HCT116 (cell line): ENCODE measurements at places on chromosomes 11 and 22.

DNA sequence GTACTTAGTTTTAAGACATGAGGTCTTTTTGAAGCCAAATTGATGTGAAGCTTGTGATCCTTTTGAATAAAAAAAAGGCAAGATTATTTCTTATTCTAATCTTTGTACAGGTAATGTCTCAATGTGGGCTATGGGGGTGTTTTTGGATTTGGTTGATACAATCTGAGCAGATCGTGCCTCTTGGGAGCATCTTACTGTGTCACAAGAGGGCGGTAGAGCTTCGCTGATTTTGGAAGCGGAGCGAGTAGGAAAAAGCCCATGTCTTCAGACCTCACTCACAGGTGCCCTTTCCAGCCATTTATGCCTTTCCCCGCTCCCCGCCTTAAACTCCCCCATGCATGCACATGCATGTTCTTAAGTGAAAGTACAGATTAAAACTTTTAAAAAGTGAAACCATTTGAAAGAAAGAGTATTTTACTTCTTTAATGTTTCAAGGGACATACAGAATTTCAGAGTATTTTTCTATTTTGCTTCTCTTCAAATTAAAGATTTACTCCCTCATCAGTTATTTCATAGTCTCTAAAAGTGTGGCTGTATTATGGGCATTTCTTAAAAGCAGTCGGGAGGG is 18.8 kb downstream of the DDX25 start:
- peak; percentile 77 for DNase-seq

GRCh38 chr11:19890308-19890707 is 177.7 kb downstream of the NAV2 start:
- DNase-seq = no peak

- no peak for DNase-seq
Observed at GRCh38 chr11:72781313-72782080, 12.3 kb downstream of the STARD10 start.

DNA sequence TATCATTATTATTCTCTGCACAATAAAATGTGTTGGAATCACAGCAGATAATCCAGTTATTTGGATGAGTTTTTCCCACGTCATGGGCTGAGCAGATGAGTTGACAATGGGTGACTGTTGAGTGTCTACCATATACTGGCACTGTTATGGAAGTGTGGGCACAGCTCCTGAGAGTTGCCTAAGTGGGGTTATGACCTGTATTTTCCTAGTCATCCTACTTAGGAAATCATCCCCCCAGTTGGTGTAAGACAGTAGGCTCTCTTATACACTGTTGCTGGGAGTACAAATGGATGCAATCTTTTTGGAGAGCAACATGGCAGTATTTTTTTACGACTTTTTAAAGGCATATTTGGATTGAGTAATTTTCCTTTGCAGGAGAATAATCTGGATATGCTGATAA is 66.4 kb downstream of the TRAF6 start:
- no peak for DNase-seq

DNA sequence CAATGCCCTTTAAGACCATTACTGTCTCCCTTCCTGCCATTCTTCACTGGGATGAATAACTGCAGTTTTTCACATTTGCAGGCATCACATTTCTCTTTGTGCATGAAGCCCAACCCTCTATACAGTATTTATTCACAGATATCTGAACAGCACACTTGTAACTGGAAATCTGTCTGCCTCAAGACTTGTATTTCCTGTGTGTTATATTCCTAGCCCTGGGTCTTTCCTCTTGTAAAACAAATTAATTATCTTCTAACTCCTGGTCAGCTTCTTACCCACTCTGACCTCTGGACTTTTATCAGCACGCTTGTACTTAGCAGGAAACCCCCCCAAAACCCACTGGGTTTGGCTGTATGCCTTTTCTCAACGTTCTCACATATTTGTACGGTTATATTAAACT is 2.0 kb downstream of the CSRP3 start:
- DNase-seq = no peak

GRCh38 chr11:87849216-87849615 is 326.0 kb downstream of the RAB38 start:
- DNase-seq = no peak

DNA sequence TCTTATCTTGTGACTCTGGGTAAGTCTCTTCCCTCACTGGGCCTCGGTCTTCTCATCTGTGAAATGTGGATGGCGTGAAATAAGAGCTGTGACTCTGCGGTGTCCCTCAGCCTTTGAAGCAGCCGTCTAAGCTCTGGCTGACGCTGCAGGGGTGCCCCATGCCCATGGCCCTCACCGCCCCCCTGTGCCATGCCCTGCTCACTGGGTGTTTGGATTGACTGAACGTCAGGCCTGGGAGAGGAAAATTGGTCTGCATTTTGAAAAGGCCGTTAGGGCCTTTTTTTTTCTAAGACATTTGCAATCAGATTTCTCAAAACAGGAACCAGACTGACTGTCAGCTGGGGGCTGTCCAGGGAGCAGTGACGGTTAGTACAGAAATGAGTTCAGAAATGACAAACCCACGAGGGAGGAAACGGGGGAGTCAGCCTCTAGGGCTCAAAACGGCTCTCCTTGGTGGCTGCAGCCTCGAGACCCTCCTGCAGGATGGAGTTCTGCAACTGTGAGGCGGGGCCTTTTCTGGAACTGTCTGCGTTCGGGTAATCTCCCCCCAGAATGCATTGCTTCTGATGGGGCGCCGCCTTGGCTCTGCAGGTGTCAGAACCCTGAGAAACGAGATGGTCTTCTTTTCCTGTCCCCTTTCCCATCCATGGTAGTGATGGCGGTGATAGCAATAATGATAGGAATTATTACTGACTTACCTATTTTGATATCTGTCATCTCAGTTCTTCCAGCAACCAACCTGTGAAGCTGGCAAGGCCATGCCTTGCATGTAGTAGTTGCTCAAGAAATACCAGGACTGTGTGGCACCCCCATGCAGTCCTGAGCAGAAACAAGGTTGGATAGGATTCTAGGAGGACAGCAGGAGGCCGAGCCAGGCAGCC is 2.0 kb downstream of the GRK2 start:
- no peak for DNase-seq

DNA sequence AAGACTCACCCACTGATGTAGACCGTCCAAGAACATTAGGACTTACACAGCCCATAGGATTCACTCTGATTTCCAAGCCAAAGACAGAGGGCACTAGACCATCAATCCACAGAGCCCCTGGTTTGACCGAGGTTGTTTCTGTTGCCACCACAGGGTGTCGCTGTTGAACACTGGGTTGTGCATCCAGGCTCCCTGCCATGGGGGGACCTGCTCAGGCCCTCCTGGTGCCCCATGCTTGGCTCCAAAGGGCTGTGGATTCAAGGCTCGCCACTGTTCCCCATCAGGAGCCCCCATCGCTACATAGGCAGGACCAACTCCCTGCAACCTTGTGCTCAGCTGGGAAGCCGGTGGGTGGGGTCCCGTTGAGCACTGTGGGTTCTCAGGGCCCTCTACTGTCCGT is 128.0 kb upstream of the ANO1 start:
- peak; percentile 58 for DNase-seq

- DNase-seq = no peak
Observed at GRCh38 chr11:32817181-32817851, 12.4 kb upstream of the PRRG4 start.

DNA sequence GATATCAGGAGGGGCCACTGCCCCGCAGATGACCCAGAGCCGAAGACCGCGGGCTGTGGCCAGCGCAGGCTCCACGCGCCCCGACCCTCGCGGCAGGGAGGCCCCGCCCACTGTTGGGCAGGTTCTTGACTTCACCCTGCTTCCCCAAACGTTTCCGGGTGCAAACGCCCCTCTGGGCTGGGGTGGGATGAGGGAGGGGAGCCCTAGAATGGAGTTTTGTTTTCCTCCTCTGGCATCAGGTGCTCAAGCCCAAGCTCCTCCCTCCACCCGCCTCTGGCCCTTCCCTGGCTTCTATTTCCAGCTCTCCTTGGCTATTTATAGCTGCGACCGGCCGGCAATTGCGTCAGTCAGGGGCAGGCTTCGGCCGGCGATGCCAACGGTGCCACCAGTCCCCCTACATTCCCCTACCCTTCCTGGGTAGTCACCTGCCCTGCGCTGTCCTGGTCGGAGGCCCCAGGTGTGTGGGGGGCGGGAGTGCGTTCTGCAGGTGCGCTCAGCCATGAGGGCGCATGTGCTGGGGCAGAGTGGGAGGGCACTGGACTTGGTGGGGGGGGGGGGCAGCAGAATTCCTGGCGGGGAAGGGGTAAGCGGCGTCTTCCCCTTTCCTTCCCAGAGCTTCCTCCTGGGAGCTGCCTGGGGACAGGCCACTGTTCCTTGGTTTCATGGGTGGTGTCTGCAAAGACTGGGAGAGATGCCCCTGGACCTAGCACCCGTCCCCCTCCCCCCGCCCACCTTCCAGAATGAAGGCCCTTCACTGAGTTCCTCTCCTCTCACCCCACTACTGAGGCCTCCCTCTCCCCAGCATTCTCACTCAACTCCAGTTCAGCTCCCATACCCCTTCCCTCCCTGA is 23.6 kb downstream of the DUSP8 start:
- DNase-seq = peak; percentile 62

DNA sequence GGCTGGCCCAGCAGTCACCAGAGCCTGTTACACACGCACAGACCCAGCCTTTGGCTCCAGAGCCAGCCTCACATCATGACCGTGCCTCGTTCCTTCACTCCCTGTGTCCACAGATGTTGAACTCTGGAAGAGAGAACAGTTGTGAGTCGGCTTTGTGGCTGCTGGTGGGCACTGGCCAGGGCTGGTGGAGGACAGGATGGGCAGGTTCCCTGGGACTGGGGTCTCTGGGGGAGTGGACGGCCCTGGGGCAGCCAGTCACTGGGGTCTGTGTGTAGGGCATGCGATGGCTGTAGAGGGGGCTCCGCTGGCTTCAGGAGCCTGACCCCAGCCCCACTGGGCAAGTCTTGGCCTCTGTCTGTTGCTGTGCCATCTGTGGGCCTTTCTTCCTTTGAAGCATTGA is 1070.1 kb downstream of the BRD1 start:
- DNase-seq = no peak

- DNase-seq = no peak
Observed at GRCh38 chr11:17852246-17852645, 117.7 kb downstream of the KCNC1 start.

DNA sequence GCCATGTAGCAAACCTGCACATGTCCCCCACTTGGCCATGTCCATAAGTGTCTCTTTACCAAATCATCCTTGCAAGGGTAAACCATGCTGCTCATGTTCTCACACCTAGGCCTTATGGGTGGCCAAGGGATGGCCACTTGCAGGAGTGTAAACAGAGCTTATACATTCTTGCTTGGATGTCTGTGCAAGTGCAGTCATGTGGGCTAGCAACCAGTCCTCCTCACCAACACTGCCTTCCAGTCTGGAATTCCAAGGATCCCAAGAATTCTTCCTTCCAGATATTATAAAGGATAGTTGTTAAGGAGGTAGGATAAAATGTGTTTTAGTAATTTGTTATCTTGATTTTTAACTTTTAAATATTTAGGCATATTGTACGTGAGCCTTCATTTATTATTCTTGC is 47.8 kb upstream of the OR5P2 start:
- DNase-seq = no peak

DNA sequence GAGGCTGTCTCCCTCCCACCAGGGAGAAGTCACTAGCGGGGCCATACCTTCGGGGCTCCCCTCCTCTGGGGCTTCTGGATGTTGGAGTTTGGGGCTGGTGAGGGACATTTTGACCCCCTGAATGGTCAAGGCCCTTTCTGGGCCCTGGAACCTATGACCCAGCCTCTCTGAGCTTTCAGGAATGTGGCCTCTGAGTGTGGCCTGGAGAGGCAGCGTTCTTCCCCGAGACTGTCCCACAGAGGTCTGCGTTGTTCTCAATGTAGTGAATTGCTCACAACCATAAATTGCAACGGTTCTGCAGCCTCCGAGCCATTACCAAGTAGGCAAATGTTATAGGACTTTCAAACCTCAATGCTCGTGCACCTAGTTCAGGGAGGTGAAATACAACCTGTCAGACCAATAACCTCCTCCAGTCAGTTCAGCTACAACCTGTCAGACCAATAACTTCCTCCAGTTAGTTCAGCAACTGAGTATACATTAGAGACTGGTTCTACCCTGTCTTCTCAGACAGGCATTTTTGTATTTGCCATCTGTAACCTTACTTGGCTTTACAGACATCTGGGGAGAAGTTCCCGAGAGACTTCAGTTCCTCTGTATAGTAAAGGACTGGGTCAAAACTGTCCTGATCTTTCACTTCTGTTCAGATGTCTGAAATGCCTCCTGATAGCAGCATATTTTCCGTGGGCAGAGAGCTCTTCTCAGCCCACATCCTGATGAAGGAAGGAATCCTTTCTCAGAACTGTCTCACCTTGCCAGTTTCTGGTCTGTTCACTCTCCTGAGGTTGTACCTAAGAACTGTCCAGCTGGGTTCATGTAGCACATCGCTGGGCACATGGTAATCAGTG is 34.2 kb downstream of the MICAL2 start:
- no peak for DNase-seq

DNA sequence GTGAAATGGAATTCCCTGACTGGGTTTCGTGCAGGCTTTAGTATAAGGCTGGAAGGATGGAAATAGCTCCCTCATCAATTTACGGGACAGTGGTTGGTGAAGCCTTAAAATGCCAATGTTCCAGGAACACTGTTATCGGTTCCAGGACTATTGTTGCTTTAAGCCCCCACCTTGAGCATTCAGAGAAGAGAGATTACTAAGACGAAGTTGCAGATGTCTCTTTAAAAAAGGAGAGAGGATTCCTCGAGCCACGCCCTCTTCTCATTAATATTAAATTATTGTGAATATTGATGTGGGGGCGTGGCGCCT is 195 bp upstream of the CREB3L1 start:
- DNase-seq = no peak

DNA sequence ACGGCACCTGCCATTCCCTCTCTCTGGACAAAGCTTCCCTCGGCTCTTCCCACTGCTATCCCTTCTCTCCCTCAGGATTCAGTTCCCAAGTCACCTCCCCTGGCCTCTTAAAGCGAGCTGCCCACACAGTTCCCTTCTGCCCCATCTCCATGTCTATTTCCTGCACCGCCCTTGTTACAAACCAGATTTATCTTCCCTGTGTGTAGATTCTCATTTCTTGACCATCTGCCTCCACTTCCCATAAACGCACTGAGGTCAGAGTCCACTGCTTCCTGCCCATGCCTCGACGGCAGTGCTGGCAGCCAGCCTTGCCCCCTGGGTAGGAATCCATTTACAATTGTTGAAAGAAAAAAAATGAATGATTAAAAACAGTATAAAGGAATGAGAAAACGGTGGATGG is 11.6 kb upstream of the APOBEC3B start:
- DNase-seq = no peak

DNA sequence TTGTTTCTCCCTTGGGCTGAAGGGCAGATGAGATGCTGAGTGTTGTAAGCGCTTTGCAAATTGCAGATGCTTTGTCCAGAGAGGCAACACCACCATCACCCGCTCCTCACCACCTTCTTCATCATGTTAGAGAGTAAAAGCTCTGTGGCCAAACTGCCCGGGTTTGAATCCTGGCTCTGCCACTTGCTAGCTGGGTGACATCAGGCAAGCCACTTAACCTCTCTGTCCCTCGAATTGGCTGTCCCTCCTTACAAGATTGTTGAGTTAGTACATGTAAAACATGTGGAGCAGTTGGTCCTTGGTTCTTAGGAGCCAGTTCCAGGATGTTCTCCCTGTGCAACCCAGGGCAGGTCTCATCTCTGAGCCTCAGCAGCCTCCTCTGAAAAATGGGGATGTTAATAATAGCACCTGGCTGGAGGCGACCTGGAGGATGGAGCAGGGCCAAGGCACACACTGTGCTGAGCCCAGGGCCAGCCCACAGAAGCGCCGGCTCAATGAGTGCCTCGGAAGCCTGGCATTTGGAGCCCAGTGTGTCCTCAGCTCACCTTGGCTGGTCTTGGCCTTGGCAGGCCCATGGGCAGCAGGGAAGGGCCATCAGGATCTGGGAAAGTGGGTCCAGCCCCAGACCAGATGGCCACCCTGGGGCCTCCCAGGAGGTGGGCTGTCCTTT is 10.5 kb downstream of the C11orf86 start:
- no peak for DNase-seq

- DNase-seq = no peak
Observed at GRCh38 chr11:92388380-92388779, 163.8 kb downstream of the FAT3 start.
